Activated CD8-positive, alpha-beta memory T cell treated with anti-CD3 and anti-CD28 coated beads, Interleukin-2, amount 10 ng/mL, durations not matched to agents 7 days and 5 days (primary cell): ENCODE measurements at places on chromosomes 7 and 10. TPM values are rescaled to one million over a fixed set of nuclear protein-coding genes. Genes with fewer than 3 reads are reported as not detected.

GRCh38 chr10:297567-297966 lies 162.3 kb downstream of the ZMYND11 start:
- no peak overlapping the region for H3K27ac ChIP-seq
- H3K36me3 ChIP-seq, result no peaks in the 10 kb centered on the region
- H3K4me1 ChIP-seq, result no peaks in the 10 kb centered on the region
- no peak overlapping the region for H3K4me3 ChIP-seq
- DNase-seq, result no peak

- no peak overlapping the region for H3K27ac ChIP-seq
- peaks cover 2% of the 10 kb centered on the region for H3K4me1 ChIP-seq
- no peaks in the 10 kb centered on the region for H3K36me3 ChIP-seq
- peak; percentile 40 for DNase-seq
These were observed 2.8 kb upstream of the GPRIN2 start for GRCh38 chr10:46559231-46559671.

- no peak for DNase-seq
- H3K27ac ChIP-seq, result no peak overlapping the region
- no peaks in the 10 kb centered on the region for H3K36me3 ChIP-seq
- no peaks in the 10 kb centered on the region for H3K4me1 ChIP-seq
- no peak overlapping the region for H3K4me3 ChIP-seq
These were observed 40.2 kb downstream of the TCERG1L start for GRCh38 chr10:131271195-131271880.

GRCh38 chr7:100680576-100681271 lies 7.2 kb downstream of the GNB2 start:
- peak; percentile 40 for DNase-seq
- H3K4me1 ChIP-seq, result peaks cover 15% of the 10 kb centered on the region
- H3K27me3 ChIP-seq, result no peaks in the 10 kb centered on the region
- H3K36me3 ChIP-seq, result peaks cover 26% of the 10 kb centered on the region

GRCh38 chr10:121525251-121526134 lies 72.8 kb downstream of the FGFR2 start:
- no peaks in the 10 kb centered on the region for H3K36me3 ChIP-seq
- no peaks in the 10 kb centered on the region for H3K27me3 ChIP-seq
- DNase-seq, result no peak
- H3K4me3 ChIP-seq, result no peak overlapping the region
- no peak overlapping the region for H3K27ac ChIP-seq

GRCh38 chr10:3324612-3325038 lies 152.0 kb upstream of the PITRM1 start:
- no peaks in the 10 kb centered on the region for H3K36me3 ChIP-seq
- DNase-seq, result no peak
- no peaks in the 10 kb centered on the region for H3K4me1 ChIP-seq
- no peak overlapping the region for H3K4me3 ChIP-seq
- no peak overlapping the region for H3K27ac ChIP-seq
- peaks cover 7% of the 10 kb centered on the region for H3K27me3 ChIP-seq

GRCh38 chr10:109883859-109884771 lies 39.2 kb downstream of the XPNPEP1 start:
- peaks cover 47% of the 10 kb centered on the region for H3K36me3 ChIP-seq
- peak; percentile 70 for DNase-seq
- no peak overlapping the region for H3K4me3 ChIP-seq
- H3K4me1 ChIP-seq, result peaks cover 28% of the 10 kb centered on the region
- no peak overlapping the region for H3K27ac ChIP-seq

- H3K27ac ChIP-seq, result no peak overlapping the region
- no peak for DNase-seq
- no peak overlapping the region for H3K4me3 ChIP-seq
- no peaks in the 10 kb centered on the region for H3K27me3 ChIP-seq
- peaks cover 2% of the 10 kb centered on the region for H3K36me3 ChIP-seq
- H3K4me1 ChIP-seq, result peaks cover 8% of the 10 kb centered on the region
These were observed 21.4 kb upstream of the TM9SF3 start for GRCh38 chr10:96608262-96608661.

GRCh38 chr7:44305564-44306507 lies 19.6 kb downstream of the CAMK2B start:
- no peak overlapping the region for H3K27ac ChIP-seq
- DNase-seq, result peak; percentile 31
- no peak overlapping the region for H3K4me3 ChIP-seq
- no peaks in the 10 kb centered on the region for H3K36me3 ChIP-seq

- peaks cover 61% of the 10 kb centered on the region for H3K36me3 ChIP-seq
- no peaks in the 10 kb centered on the region for H3K27me3 ChIP-seq
- DNase-seq, result no peak
- H3K4me3 ChIP-seq, result no peak overlapping the region
- peaks cover 63% of the 10 kb centered on the region for H3K4me1 ChIP-seq
These were observed 70.8 kb upstream of the ASAH2 start for GRCh38 chr10:50322077-50322476.

GRCh38 chr7:153616711-153617325 lies 435.4 kb upstream of the DPP6 start:
- no peak overlapping the region for H3K27ac ChIP-seq
- no peaks in the 10 kb centered on the region for H3K36me3 ChIP-seq
- DNase-seq, result no peak
- no peak overlapping the region for H3K4me3 ChIP-seq
- H3K4me1 ChIP-seq, result no peaks in the 10 kb centered on the region

GRCh38 chr10:7945469-7946187 lies 108.9 kb upstream of the GATA3 start:
- H3K4me3 ChIP-seq, result no peak overlapping the region
- H3K36me3 ChIP-seq, result no peaks in the 10 kb centered on the region
- no peaks in the 10 kb centered on the region for H3K27me3 ChIP-seq
- peaks cover 12% of the 10 kb centered on the region for H3K4me1 ChIP-seq
- no peak overlapping the region for H3K27ac ChIP-seq

DNA sequence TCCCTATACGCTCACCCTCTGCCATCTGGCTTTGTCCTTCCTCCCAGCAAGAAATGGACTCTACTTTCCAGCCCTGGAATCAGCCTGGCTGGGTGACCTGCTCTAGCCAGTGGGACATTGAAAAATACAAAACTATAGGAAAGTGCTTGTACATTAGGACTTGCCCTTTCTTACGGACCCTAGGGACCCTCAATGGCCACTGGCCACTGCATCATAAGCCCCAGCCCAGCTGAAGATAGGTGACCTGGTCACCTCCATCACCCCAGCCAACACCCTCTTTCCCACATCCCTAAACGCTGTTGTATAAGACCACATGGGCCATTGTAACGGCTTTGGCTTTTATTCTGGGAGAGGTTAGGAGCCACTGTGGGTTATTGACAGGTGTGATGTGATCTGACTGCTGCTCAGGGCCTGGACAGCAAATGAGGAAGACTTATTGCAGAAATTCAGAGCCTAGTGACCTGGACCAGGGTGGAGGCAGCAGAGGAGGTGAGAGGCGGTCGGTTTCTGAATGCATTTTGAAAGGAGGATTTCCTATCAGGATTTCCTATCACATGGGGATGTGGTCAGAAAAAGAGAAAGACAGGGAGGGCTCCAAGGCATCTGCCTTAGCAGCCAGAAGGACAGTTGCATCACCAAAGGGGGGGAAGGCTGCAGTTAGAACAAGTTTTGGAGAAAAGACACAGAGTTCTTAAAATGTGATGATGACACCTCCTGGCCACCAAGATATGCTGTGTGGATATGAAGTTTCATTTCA lies 2.2 kb upstream of the LMBR1 start:
- H3K4me3 ChIP-seq, result peak overlapping the region; percentile 85
- peaks cover 49% of the 10 kb centered on the region for H3K4me1 ChIP-seq
- H3K27ac ChIP-seq, result peak overlapping the region; percentile 90
- H3K27me3 ChIP-seq, result peaks cover 4% of the 10 kb centered on the region
- peak; percentile 63 for DNase-seq

DNA sequence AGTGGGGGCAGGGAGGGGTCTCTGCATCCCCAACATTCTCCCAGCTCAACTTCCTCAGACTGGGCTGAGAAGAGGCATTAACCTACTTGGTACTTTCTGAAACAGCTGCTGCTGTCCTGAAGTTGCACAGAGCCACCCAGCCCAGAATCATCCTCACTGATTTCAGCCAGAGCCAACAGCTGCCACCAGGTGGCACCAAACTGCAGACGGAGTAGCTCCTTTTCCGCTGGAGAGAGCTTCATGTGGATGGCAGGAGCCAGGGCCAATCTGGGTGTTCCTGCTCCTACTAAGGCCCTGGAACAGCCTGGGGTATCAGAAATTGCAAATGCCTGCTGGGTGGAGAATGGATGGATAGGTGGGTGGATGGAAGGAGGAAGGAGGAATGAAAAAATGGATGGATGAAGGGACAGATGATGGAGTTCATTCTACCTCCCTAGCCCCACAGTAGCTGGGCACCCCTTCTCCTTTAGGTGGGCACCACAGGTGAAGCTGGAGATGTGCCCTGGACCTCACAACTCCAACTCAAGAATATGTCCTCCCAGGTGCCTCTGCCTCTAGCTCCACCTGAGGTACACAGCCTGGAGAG lies 11.8 kb upstream of the DRGX start:
- H3K4me3 ChIP-seq, result no peak overlapping the region
- H3K27me3 ChIP-seq, result peaks cover 32% of the 10 kb centered on the region
- peak; percentile 82 for DNase-seq

DNA sequence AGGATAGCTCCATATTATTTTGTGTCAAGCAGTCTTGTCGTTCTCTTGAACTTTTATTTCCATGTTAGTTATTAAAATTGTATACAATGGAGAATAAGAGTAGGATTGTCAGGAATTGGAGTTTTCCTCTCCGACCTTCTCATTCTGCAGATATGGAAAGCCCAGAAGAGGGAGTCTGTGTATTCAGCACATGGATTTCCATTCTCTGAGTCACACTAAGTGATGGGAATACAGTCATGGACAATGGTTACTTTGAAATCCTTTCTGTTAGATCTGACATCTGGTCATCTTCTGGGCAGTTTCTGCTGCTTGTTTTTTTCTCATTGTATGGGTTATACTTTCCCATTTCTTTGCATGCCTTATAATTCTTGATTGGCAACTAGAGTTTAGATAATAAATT lies 5.0 kb upstream of the TASOR2 start:
- peaks cover 32% of the 10 kb centered on the region for H3K27me3 ChIP-seq
- no peak overlapping the region for H3K27ac ChIP-seq
- H3K36me3 ChIP-seq, result peaks cover 1% of the 10 kb centered on the region
- no peak for DNase-seq

DNA sequence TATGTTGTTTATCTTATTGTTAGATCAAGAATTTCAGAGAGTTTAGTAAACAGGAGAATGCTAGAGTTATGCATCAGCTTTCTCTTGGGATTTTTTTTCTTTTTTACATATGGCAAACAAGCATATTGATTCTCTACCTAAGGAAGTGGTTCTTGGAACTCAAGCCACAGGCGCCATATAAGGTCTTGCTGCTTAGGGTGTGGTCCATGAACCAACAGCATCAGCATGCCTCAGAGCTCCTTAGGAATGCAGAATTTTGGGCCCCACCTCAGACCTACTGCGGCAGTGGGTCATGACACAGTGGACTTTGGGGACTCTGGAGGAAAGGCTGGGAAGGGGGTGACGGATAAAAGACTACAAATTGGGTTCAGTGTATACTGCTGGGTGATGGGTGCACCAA lies 230.8 kb downstream of the SKAP2 start:
- H3K4me1 ChIP-seq, result peaks cover 14% of the 10 kb centered on the region
- peak; percentile 55 for DNase-seq
- peaks cover 27% of the 10 kb centered on the region for H3K27me3 ChIP-seq
- H3K27ac ChIP-seq, result peak overlapping the region; percentile 18
- peaks cover 1% of the 10 kb centered on the region for H3K36me3 ChIP-seq

DNA sequence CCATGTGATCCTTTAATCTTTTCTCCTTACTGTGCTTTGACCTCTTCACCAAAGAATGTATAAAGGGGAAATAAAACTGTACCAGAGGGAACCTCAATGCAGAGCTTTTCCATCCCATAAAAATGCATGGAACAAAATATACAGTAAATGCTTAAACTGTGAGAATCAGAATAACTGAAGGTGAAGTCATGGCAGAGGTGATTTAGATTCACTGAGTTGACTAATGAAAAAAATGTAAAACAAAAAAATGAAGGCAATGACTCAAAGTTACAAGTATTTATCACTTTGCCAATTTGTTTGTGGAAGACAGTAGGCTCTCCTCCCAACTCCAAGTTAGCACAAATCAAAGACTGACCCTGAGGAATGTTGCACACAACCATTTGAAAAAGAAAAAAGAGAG lies 1331.6 kb upstream of the SORCS1 start:
- H3K36me3 ChIP-seq, result no peaks in the 10 kb centered on the region
- no peak overlapping the region for H3K4me3 ChIP-seq
- H3K27ac ChIP-seq, result no peak overlapping the region
- no peaks in the 10 kb centered on the region for H3K27me3 ChIP-seq
- no peaks in the 10 kb centered on the region for H3K4me1 ChIP-seq
- DNase-seq, result no peak

DNA sequence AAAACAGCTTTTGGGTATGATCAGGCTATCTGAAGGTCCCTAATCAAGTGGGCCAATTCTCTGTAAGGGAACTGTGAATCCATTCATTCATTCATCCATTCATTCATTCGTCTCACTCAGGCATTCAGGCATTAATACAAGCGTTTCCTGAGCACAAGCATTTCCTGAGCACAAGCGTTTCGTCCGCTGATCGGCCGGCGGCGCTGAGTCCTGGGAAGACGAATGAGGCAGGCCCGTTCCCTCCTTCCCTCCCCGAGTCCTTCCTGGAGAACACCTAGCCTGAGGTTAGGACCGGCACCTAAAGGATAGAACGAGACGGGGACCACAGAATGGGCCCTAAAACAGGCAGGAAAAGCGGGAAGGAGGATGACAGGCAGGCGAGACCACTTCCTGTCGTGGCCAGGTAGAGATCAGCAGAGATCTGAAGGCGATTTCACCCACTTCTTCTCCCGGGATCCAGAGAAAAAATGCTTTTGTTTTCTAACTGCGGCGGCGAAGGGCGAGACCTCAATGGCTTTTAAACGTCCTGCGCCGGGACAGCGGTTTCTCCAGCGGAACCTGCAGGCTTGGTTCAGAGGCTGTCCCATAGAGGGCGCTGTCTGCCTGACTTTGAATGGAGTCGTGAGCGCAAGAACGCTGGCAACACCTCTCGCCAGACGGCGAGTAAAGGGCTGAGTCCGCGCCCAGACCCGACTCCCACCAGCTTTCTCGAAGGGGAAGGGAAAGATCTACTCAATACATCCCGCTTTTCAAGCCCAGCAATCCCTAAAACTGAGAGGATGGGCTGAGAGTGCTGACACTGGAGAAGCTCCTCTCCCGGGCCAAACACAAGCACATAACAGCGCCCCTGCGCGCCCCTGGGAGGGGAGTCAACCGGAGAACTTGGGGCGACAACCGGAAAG lies 2.9 kb upstream of the HMX3 start:
- H3K4me1 ChIP-seq, result peaks cover 28% of the 10 kb centered on the region
- peak; percentile 89 for DNase-seq
- peaks cover 3% of the 10 kb centered on the region for H3K36me3 ChIP-seq
- H3K4me3 ChIP-seq, result peak overlapping the region; percentile 41
- peaks cover 87% of the 10 kb centered on the region for H3K27me3 ChIP-seq

WBP1L gene
- total RNA-seq, result 24.6 TPM

ZNF107 gene
- total RNA-seq, result 17.8 TPM

NEUROD6 gene
- not detected for total RNA-seq

SSC4D gene
- 0.23 TPM for total RNA-seq

TMEM106B gene
- total RNA-seq, result 23.2 TPM

OR9A2 gene
- total RNA-seq, result not detected

CYP2E1 gene
- not detected for total RNA-seq

PAPOLB gene
- total RNA-seq, result not detected

OR2A14 gene
- not detected for total RNA-seq

TEX36 gene
- total RNA-seq, result not detected

ZCCHC24 gene
- 3.1 TPM for total RNA-seq

PPIA gene
- 1,935 TPM for total RNA-seq

GRID2IP gene
- 0.14 TPM for total RNA-seq
